ENCODE measurements at places on chromosomes 12 and 14.

DNA sequence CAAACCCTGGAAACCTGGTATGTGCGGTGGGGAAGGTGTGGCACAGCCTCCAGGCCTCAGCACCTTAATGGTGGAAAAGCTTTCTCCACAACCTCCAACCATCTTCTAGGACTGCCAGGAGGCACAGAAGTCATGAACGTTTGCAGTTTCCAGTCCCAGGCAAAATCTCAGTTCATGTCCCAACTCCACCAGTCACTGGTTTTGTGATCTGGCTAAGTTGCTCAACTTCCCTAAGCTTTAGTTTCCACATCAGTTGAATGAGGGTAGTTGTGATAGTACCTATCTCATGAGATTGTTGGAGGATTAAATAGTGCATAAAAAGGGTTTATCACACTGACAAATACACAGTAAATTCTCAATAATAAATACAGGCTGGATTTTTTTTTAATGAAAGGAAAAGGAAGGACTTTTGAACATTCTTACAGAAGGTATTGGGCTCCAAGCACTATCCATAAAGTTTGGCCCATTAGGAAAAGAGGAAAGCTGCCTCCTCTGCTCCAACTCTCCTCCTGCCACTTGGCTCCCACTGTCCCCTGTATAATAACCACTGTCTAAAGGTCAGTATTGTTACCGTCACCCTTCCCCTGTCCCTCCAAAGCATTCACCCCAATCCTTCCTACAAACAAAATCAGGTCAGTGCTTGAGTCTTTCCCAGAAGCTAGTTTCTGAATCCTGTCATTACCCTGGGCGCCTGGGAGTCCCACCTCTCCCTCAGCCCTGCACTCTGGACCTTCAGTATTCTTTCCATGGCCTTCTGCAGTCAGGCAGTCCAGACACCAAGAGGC is 6.3 kb downstream of the PCK2 start:
- no peak for DNase-seq

- DNase-seq: no peak
Observed at GRCh38 chr14:60225265-60225664, 23.8 kb upstream of the PPM1A start.

GRCh38 chr14:93023039-93023438 is 92.7 kb downstream of the ITPK1 start:
- DNase-seq: no peak

DNA sequence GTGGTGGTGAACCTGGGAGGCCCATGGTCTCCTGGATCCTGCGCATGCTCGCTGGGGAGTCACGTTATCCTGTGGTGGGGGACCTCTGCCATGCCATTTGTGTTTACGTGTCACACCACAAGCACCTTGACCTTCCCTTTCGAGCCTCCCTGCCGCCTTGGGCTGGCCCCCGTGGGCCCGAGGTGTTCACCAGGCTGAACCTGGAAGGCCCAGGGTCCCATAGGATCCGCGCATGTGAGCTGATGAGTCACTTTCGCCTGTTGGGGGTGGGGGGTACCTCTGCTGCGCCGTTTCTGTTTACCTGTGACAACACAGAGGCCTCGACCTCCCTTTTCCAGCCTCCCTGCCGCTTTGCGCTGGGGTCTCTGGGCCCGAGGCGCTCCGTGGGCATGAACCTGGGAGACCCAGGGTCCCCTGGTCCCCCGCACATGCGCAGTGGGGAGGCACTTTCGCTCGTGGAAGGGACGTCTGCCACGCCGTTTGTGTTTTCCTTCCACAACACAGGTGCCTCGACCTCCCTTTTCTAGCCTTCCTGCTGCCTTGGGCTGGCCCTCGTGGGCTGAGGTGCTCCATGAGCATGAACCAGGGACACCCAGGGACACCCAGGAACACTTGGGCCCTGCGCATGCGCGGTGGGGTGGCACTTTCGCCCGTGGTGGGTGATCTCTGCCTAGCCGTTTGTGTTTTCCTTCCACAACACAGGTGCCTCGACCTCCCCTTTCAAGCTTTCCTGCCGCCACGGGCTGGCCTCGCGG is 334.1 kb downstream of the ALG10 start:
- DNase-seq: no peak

DNA sequence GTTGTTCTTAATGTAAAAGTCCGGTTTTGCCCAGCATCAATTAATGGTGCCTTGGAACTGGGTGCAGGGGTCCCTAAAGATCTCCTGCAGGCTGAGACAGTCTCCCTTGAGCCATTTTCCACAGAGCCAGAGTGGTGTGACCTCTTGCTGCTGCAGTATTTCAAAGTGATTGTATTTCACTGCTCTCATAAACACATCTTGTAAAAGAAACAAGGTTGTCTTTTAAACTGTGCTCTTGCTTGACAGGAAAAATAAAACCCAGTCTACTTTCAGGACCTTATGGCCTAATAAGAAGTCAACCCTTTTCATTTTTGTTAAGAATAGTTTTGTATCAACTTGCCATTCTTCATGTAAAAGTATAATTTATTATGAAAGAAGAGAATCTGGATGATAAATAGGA is 44.7 kb downstream of the TMEM117 start:
- DNase-seq: no peak
